ENCODE measurements at places on chromosomes 7 and 10.

- DNase-seq: no peak
Observed at GRCh38 chr7:128053023-128053422, 21.8 kb upstream of the LRRC4 start.

DNA sequence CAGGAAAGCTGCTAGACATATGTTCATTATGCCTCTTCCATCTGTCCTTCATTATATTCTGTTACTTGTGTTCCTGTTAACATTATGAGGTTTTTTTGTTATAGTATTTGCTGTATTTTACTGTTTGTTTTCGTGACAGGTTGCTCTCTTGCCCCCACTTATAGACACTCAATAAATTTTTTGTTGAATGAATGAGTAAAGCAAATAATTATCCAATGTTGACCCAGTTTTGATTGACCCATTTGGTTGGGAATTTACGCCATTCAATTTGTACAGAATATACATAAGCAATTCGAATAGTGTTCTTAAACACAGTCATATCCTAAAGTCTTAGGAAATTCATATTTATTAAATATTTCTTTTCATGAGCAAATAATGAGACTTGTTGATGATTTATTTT is 11.8 kb downstream of the CCSER2 start:
- no peak for DNase-seq

DNA sequence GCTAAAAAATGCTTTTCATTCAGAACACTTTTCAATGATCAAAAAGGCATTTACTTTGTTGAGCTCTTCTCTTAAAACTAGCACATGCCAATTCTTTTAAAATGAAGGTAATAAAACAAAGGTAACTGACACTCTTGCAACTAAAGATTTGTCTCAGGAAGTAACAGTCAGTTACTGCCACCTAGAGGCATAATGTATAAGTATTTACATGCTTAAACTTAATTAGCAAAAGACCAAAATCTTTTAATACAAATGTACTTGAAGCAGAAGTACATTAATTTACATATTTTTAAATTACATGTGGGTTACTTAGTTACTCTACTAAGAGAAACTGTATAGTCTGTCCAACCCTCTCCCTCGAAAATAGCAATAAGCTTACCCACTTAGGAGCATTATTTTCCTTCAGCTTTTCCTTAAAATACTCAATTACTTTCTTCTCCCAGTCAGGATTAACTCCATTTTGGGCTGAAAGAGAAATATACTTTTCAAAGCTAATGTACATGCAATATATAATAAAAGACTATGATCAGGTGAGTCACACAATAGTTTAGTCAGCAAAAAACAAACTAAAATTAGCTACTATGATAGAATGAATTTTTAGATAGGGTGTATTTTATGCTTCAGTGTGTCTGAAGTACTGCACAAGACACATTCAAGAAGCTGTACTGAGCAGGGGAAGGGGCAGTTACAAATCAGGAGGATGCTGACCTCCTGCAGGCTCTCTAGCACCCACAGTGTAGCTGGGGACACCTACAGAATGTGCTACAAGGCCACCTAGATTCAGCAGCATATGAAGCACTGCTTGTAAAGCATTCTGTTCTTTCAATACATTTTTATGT is 13.0 kb downstream of the MCMBP start:
- no peak for DNase-seq

GRCh38 chr7:136348542-136349192 is 371.5 kb upstream of the MTPN start:
- DNase-seq: peak; percentile 69

DNA sequence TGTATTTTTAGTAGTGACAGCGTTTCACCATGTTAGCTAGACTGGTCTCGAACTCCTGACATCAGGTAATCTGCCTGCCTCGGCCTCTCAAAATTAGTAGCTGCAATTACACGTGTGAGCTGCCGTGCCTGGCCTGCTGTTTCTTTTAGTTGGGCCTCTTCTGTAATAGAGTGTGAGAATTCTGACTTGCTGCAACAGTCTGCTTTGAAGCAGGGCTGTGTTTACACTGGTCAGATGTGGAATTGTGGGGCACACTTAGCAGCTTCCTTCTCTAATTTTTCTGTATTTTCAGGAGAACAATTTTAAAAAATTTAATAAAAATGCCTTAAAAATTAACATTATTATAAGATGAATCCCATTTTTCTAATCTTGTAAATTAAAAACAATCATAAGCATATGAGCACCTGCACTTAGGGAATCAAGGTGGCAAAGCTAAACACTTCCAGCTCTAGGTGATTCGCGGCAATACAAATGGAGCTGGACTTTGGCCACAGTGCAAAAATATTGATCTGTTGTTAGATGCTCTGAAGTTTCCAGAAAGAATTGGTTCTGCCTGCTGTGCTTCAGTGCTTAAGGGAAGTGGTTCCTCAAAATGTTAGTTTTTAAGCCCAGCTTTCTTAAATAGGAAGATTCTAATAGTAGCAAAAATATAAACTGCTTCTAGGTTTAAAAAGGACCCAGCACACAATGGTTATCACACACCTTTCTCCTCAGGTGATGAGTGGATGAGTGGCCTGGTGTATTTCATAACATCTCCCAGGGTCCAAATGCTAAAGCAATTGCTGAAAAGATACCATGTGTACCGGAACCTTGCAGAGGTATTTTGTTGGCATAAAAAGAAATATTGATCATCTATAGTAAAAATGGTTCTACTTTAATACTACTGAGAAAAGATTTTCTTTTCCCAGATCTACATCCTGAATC is 63.5 kb upstream of the ATRNL1 start:
- no peak for DNase-seq

DNA sequence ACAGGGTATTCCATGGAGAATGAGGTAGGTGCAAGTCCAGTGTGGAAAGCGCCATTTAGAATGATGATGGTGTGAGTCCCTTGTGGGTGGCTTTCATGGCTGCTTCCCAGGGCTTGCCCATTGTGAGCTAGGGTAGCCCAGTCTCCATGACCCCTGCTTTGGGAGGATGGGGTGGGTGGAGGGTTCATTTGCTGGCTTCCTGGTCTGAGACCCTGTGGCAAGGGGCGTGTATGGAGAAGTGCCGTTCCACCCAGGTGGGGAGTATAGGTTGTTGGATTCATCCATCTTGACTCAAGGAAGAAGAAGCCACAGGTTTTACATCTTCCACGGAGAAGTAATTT is 27.7 kb downstream of the CCM2 start:
- no peak for DNase-seq

DNA sequence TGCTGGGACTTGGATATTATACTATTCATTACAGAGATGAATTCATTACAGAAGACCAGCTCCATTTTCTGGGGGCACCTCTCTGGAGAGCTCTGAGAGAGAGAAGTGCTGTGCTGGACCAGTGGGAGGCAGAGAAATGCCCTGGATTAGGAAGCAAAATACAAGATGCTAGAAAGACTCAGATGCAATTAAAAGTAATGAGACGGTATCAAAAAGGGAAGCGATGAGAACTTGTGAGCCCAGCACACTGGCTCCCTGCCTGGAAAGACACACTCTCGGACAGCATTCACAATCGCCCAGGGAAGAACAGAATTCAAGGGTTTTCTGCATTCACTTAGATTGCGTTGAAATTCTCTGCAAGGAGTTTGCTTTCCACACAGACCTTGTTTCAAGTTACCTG is 3.5 kb upstream of the FRAT2 start:
- DNase-seq: no peak

DNA sequence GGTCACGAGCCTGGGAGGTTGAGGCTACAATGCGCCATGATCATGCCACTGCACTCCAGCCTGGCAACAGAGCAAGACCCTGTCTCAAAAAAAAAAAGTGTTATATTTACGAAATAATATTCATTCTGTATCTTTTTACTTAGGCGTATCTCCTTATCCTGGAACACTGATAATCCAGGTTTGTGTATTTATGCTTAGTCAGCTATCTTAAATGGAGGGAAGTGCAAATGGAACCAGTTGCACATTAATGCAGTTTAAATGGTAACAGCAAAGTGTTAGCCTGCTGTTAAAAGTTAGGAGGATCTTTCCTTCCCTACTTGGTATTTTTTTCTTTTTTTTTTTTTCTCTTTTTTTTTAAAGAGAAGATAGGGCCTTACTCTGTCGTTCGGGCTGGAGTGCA is 36.0 kb upstream of the RBM20 start:
- DNase-seq: no peak

DNA sequence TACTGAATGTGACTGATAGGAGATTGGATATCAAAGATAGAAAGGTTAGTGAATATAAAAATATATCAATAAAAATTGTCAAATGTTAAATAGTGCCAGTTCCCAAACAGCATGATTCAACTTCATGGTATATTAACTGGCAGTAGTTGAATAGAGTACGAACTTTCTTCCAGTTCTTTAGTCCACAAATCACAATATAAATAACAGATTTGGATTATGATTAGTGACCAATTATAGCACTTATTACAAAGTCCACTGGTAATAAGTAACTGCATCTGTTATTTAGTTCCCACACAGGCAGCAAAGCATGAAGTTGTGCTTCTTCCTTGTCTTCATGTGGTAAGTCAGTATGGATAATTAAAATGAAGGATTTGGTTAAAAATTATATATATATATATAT is 243.0 kb upstream of the VWC2 start:
- no peak for DNase-seq

- no peak for DNase-seq
Observed at GRCh38 chr7:69232445-69233376, 365.6 kb upstream of the AUTS2 start.

DNA sequence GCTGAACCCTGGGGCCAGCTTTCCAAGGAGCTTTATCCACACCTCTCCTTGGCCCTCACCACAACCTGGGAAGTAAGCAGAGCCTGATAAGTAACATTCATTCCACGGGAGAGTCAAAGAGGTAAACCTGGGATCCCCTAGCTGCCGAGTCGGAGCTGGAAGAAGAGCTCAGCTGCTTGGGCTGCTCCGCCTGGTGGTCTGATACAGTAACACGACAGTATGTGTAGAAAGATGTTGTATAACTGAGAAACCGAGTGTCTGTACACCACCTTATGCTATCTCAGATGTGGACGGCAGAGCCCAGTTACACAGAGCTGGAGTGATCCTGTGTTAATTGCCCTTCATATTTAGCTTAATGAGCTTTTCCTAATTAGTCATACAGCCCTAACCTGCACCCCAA is 151.3 kb upstream of the KMT2E start:
- DNase-seq: no peak

DNA sequence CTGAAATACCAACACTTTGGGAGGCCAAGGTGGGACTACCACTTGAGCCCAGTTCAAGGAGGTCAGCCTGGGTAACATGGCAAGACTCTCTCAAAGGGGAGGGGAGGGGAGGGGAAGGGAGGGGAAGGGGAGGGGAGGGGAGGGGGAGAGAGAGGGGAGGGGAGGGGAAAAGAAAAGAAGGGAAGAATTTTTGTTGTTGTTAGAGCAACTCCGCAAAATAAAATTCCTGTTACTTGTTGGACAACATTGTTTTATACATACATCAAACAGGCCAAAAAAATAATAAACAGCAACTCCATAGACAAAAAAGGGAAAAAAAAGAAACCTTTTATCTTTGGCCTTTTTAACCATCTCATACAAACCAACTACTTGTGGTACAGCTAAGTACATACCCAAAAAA is 57.3 kb upstream of the TRIM24 start:
- DNase-seq: no peak

DNA sequence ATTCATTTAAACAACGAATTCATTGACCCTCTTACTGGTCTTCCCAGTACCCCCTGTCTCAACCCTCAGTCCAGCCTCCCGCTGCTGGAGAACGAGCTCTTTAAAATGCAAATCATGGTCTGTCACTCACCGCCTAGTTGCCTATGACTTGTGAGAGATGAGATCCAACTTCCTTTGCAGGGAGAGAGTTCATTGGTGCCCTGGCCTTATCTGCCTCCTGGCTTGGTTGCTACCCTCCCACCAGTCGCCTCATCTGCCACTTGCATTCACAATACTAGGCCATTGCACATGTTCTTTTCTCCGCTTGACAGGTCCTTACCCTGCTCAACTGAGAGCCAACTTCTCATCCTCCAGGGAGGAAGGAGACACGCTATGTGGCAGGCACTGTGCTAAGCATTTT is 54.0 kb upstream of the MXI1 start:
- DNase-seq: no peak

DNA sequence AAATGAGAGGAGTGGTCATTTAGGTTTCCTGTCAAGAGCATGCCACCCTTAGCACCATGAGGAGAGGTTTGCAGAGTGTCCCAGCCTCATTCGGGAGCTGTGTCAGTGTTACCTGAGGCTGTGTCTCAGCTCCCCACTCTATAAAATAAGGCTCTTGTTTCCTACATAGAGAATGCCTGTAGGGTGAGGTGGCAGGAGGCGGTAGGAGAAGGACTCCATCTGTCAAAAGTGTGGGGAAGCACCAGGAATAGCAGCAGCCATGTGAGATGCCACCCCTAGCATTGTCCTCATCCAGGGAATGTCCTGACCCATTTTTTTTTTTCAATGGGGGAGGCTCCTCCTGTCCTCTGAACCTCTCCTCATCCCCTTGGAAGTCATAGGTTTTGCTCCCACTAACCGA is 451.2 kb downstream of the PLXNA4 start:
- no peak for DNase-seq

GRCh38 chr10:69973678-69974077 is 79.0 kb upstream of the MACROH2A2 start:
- DNase-seq: no peak

- no peak for DNase-seq
Observed at GRCh38 chr7:139651914-139652313, 125.9 kb downstream of the HIPK2 start.

DNA sequence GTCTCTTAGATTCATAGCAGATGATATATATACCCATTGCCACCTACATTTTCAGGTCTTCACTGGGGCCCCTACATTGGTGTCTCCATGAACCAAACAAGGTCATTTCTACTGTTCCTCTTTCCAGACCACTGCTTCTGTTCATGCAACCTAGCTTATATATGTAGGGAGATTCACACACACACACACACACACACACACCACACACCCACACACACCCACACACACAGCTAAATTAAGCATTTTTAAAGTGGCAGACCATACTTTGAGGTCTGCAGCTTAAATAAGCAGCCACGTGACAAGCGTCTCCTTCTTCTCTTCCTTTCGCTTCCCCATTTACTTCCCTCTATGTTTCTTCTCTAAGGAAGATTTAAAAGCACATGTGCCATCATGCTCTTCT is 70.0 kb upstream of the CC2D2B start:
- DNase-seq: no peak

DNA sequence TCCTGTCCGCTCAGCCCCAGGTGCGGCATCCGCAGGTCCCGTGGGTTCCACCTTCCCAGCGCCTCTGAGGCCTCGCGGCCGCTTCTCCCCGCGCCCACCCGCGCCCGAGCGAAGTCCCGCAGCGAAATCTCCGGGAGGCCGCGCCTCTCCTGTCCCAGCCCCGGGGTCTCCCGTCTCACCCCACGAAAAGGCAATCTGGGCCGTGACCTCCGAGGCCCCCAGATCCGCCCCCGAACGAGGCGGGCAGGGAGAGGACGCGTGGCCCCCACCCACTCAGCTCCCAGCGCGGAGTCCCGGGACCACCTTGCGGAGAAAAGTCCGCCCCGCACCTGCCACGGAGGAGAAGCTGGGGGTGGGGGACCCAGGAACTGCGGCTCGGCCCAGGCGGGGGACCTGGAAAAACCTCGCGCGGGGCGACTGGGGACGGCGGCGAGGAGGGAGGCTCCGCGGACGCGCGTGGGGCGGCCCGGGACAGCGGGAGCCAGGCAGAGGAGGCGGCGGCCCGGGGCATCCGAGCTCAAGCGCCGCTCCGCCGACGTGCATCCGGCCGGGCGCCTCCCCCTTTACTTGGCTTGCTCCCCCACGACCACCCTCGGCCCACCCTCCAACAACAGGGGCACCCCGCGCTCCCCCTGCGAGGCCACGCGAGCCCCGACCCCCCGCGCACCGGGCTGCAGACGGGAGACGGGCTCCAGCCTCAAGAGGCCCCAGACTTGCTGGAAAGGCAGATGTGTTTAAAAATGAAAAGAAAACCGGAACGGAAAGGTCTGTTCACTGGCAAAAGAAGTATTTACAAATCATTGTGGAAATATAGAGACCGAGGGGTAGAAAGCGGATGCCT is 33.0 kb upstream of the RNF32 start:
- DNase-seq: no peak
